ENCODE measurements at places on chromosomes 2 and 18.

DNA sequence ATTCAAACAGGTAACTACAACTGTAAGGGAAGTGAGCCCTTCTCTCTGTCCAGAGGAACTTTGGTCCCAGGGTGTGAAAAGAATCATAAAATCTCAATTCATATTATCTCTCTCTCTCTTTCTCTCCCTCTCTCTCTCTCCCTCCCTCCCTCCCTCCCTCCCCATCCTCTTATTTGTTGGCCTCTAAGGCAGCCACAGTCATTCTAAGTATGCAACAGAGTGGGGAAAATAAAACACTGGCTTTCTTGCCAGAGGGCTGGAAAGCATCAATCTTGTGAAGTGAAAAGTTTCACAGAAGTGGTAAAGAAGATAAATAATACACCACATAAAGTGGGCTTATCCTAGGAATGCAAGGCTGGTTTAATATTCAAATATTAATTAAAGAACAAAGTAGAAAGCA is 95.6 kb upstream of the KCNH7 start:
- no peak for DNase-seq

DNA sequence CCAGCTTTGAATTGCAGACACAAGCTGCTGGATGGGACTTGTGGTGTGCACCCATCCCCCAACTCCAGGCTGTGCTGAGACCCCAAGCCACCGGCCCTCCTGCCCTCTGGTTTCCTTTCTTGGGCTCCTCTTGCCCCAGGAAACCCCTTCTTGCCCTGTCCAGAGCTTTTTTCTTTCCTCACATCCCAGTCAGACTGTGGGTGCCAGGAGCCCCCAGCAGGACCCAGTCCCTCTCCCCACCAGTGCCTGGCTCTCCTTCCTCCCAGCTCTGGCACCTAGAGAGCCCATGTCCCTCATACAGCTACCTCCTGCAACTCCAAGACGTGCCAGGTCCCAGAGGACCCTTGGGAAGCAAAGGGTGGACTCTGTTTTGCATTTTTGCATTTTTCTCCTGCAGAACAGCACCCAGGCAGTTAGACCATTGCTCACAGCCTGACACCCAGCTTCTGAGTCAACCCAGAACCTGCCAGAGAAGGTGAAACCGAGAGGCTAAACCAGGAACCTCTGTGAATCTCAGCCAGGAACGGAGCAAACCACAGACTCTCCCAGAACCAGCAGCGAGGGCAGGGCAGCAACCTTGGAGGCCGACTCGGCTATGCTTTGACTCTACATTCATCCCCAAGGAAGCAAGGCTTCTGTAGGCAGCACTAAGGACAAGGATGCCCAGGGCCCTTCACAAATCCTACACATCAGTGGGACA is 221.1 kb downstream of the ANAPC1 start:
- DNase-seq, result peak; percentile 36

GRCh38 chr2:30412047-30412683 is 34.9 kb upstream of the LCLAT1 start:
- no peak for DNase-seq

GRCh38 chr2:1744446-1745170 is at the start of gene PXDN:
PXDN (minus strand) TSS chr2:1744515; CDS start chr2:1744455, 60 bp downstream.
- peak; percentile 89 for DNase-seq

GRCh38 chr2:170969872-170970496 is 40.9 kb downstream of the GORASP2 start:
- DNase-seq, result no peak

DNA sequence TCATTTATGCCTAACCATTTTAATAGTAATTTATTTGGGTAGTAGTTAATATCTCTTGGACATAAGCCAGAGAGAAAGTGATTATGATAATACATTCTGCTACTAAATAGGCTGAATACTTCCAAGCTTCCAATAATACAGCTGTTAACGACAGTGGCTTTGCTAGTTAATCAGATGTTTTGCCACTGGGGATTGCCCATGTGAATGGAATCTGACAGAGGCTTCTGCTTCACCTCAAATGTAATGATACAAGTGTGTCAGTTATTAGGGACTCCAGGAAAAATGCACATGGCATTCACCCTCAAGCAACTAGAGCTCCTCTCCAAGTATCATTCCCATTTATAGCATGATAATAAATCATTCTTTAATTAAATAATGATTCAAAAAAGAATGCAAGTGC is 185.0 kb upstream of the TMEFF2 start:
- no peak for DNase-seq

All from MG63 (cell line).